Gastrocnemius medialis (tissue), 4 donors: ENCODE measurements at places on chromosomes 13 and 19. TPM values are rescaled to one million over a fixed set of nuclear protein-coding genes. Genes with fewer than 3 reads are reported as not detected.

Gene PRR22
- not detected for total RNA-seq

Gene TMEM150B
- total RNA-seq: not detected

Gene PNMA8A
- total RNA-seq: not detected

Gene INSR
- 81.4 TPM for total RNA-seq

Gene POU2F2
- total RNA-seq: 1.6 TPM

Gene SBK3
- total RNA-seq: 7.3 TPM

Gene FOSB
- total RNA-seq: 1.6 TPM
